ENCODE measurements at places on chromosomes 6 and 20. TPM values are rescaled to one million over a fixed set of nuclear protein-coding genes. Genes with fewer than 3 reads are reported as not detected.

DNA sequence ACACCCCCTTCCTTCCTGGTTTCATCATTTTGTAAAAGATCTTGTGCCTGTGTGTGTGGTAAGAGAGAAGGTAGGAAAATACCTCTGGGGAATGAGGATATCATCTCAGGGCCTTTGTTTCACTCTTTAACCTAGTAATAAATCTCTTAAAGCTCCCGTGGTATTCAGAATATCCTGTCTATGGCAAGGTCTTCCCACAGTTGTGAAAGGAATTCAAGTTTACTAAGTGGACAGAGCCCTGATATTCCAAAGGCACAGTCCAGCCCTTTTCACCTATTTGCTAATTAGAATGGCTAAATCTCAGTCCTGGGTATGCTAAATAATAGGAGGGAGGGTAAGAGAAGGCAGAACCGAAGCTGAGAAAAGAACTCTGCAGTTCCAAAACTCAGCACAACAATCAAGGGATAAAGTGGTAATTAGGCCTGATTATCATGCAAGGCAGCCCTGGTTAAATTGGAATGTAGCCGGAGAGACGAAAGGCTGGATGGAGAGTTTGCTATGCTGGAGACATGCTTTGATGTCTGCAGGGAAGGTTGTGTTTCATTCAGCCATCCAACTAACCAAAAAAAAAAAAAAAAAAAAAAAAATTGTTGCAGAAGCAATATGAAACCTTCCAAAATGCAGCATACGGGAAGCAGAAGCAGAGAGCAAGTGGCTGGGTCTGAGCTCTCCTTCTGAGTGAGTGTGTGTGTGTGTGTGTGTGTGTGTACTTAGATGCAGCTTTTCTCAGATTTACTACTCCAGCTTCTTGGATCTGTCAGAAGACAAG, 28.5 kb upstream of the PIM1 start:
- H3K4me1 ChIP-seq, result peaks cover 87% of the 10 kb centered on the region
- H3K36me3 ChIP-seq, result no peaks in the 10 kb centered on the region
- peak overlapping the region; percentile 44 for H3K27ac ChIP-seq
- no peak for DNase-seq
- no peaks in the 10 kb centered on the region for H3K27me3 ChIP-seq
- no peak overlapping the region for H3K4me3 ChIP-seq

GRCh38 chr6:161921602-161922395, 647.9 kb upstream of the AGPAT4 start:
- H3K27me3 ChIP-seq, result no peaks in the 10 kb centered on the region
- no peak overlapping the region for H3K4me3 ChIP-seq
- no peak for DNase-seq
- H3K36me3 ChIP-seq, result no peaks in the 10 kb centered on the region
- no peak overlapping the region for H3K27ac ChIP-seq
- no peaks in the 10 kb centered on the region for H3K4me1 ChIP-seq

DNA sequence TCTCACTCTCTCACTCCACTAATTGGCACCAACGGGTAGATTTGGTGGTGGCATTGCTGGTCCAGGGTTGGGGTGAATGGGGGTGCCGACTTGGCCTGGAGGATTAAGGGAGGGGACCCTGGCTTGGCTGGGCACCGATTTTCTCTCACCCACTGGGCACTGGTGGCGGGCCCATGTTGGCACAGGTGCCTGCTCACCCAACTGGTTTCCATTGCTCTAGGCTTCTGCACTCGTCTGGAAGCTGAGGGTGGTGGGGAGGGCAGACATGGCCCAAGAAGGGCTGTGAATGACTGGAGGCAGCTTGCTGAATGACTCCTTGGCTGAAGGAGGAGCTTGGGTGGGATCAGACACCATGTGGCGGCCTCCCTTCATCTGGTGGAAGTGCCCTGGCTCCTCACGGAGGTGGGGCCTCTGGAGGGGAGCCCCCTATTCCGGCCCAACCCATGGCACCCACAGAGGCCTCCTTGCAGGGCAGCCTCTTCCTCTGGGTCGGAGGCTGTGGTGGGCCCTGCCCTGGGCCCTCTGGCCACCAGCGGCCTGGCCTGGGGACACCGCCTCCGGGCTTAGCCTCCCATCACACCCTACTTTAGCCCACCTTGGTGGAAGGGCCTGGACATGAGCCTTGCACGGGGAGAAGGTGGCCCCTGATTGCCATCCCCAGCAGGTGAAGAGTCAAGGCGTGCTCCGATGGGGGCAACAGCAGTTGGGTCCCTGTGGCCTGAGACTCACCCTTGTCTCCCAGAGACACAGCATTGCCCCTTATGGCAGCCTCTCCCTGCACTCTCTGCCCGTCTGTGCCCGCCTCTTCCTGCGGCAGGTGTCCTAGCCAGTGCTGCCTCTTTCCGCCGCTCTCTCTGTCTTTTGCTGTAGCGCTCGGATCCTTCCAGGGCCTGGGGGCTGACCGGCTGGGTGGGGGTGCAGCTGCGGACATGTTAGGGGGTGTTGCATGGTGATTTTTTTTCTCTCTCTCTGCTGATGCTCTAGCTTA, 11.2 kb downstream of the VEGFA start:
- H3K27ac ChIP-seq, result no peak overlapping the region
- H3K27me3 ChIP-seq, result no peaks in the 10 kb centered on the region
- H3K4me3 ChIP-seq, result no peak overlapping the region
- peaks cover 92% of the 10 kb centered on the region for H3K36me3 ChIP-seq

COL9A3 gene
- polyA plus RNA-seq, result 175 TPM

- H3K36me3 ChIP-seq, result no peaks in the 10 kb centered on the region
- H3K4me1 ChIP-seq, result no peaks in the 10 kb centered on the region
- H3K27me3 ChIP-seq, result no peaks in the 10 kb centered on the region
- DNase-seq, result no peak
Observed at GRCh38 chr20:8974009-8974708, 94.7 kb upstream of the PLCB4 start.

- H3K4me3 ChIP-seq, result no peak overlapping the region
- no peaks in the 10 kb centered on the region for H3K27me3 ChIP-seq
- no peak for DNase-seq
- H3K4me1 ChIP-seq, result no peaks in the 10 kb centered on the region
- no peak overlapping the region for H3K27ac ChIP-seq
- no peaks in the 10 kb centered on the region for H3K36me3 ChIP-seq
Observed at GRCh38 chr6:139883776-139884175, 509.3 kb upstream of the CITED2 start.

STX11 gene
- polyA plus RNA-seq, result 0.07 TPM

DNA sequence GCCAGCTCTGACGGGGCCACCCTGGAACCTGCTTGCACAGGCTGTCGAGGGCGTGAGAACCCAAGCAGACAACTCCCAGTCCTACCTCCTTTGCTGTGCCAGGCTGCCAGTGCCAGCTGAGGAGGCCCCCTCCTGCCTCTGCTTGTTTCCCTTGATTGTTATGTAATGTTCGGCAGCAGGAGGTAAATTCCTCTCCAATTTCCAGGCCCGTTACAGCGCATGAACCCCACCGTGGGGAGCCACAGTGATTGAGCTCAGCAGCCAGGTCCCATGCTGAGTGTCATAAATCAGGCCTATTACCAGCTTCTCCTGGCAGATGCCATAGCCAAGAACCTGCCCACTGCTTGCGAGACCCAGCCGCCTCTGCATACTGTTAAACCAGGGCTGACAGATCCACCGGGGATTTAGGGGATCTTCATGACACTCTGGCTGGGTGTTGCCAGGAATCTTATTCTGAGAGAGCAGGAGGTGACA, 320.5 kb downstream of the DHX35 start:
- DNase-seq, result no peak
- H3K4me1 ChIP-seq, result no peaks in the 10 kb centered on the region
- no peaks in the 10 kb centered on the region for H3K36me3 ChIP-seq
- H3K27me3 ChIP-seq, result no peaks in the 10 kb centered on the region

GRCh38 chr6:136290410-136291010, 864 bp upstream of the BCLAF1 start:
- H3K36me3 ChIP-seq, result no peaks in the 10 kb centered on the region
- no peaks in the 10 kb centered on the region for H3K27me3 ChIP-seq
- H3K4me1 ChIP-seq, result peaks cover 33% of the 10 kb centered on the region
- peak overlapping the region; percentile 99 for H3K27ac ChIP-seq
- DNase-seq, result peak; percentile 80
- H3K4me3 ChIP-seq, result peak overlapping the region; percentile 62

GRCh38 chr20:53048387-53048786, 76.2 kb downstream of the TSHZ2 start:
- no peaks in the 10 kb centered on the region for H3K4me1 ChIP-seq
- H3K27ac ChIP-seq, result no peak overlapping the region
- no peaks in the 10 kb centered on the region for H3K36me3 ChIP-seq
- H3K27me3 ChIP-seq, result no peaks in the 10 kb centered on the region
- DNase-seq, result no peak

DNA sequence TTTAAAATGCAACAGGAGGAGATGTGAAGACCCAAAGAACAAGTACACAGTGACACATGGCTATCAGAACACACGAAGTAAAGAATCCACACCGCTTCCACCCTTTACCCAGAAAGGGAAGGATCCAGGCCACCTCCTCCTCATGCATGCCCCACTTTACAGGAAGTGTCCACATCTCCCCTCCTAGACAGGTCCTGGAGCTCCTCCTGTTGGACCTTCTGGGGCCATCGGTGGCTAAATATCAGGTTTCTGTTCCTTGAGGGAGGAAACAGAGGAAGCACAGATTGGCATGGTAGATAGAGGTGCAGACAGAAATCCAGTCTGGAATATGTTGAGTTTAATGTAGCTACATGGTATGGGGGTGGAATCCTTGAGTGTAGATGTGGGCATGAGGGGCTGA, 10.9 kb downstream of the NINL start:
- no peak overlapping the region for H3K4me3 ChIP-seq
- H3K27me3 ChIP-seq, result no peaks in the 10 kb centered on the region
- peaks cover 8% of the 10 kb centered on the region for H3K36me3 ChIP-seq
- no peak overlapping the region for H3K27ac ChIP-seq

KCNK16 gene
- polyA plus RNA-seq, result not detected

All from HepG2 (cell line).